H1 (cell line): ENCODE measurements at places on chromosomes 6 and 20. TPM values are rescaled to one million over a fixed set of nuclear protein-coding genes. Genes with fewer than 3 reads are reported as not detected.

SAMD5 gene
- total RNA-seq: 0.04 and 0.08 TPM in 2 replicates

PCK1 gene
- total RNA-seq: not detected in 2 replicates

CNR1 gene
- total RNA-seq: 2.9 and 3.1 TPM in 2 replicates

VGLL2 gene
- total RNA-seq: 0.13 TPM in 1 of 2 replicates, not detected in the other

HRH3 gene
- 4.4 and 4.5 TPM in 2 replicates for total RNA-seq

ZNF165 gene
- 9.3 and 10.2 TPM in 2 replicates for total RNA-seq

ANKRD66 gene
- total RNA-seq: not detected in 2 replicates

GRCh38 chr6:2831392-2831791, 10.3 kb downstream of the SERPINB1 start:
- no peak overlapping the region for H3K4me3 ChIP-seq
- no peak overlapping the region for H3K27ac ChIP-seq
- no peaks in the 10 kb centered on the region for H3K4me1 ChIP-seq
- no peaks in the 10 kb centered on the region for H3K27me3 ChIP-seq
- no peak for DNase-seq
- peaks cover 8% of the 10 kb centered on the region for H3K36me3 ChIP-seq

- H3K27me3 ChIP-seq: no peaks in the 10 kb centered on the region
- no peaks in the 10 kb centered on the region for H3K4me1 ChIP-seq
- no peaks in the 10 kb centered on the region for H3K36me3 ChIP-seq
- no peak overlapping the region for H3K4me3 ChIP-seq
- H3K27ac ChIP-seq: no peak overlapping the region
Measured at GRCh38 chr6:63862486-63863198, 227.0 kb downstream of the PHF3 start.

GRCh38 chr6:87922196-87922946, 125.3 kb upstream of the SPACA1 start:
- DNase-seq: no peak
- H3K4me1 ChIP-seq: no peaks in the 10 kb centered on the region
- H3K27me3 ChIP-seq: no peaks in the 10 kb centered on the region
- no peak overlapping the region for H3K27ac ChIP-seq

GRCh38 chr6:120869397-120869796, 464.9 kb downstream of the TBC1D32 start:
- no peaks in the 10 kb centered on the region for H3K36me3 ChIP-seq
- H3K27me3 ChIP-seq: no peaks in the 10 kb centered on the region
- no peak overlapping the region for H3K4me3 ChIP-seq
- H3K27ac ChIP-seq: no peak overlapping the region

DNA sequence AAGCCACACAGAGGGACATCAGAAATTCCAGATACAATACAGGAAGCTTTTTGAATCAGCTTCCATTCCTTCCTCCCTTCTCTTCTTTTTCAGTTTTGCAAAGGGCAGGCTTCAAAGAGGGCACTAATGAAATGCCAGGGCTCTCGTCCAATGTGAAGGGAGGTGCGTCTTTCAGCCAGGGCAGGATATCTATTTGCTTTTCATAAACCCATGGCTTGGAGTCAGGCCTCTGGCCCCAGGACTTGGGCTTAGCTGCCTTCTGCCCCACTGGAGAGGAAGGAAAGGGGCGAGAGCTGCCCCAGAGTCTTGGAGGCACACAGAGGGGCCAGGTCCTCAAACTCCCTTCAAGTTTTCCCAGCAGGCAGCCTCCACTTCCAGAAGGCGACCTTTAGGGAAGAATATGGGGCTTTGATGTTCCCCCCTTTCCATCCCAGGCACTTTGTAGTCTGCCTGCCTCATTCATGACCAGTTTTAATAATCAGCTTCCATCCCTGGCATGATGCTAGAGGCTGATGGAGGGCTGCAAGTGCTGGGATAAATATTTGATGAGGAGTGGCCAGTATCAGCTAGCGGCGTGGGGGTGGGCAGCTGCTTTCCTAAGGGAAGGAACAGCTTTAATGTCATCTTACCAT, 234.8 kb downstream of the NRN1 start:
- no peak overlapping the region for H3K4me3 ChIP-seq
- no peak for DNase-seq
- H3K27ac ChIP-seq: no peak overlapping the region
- no peaks in the 10 kb centered on the region for H3K4me1 ChIP-seq

DNA sequence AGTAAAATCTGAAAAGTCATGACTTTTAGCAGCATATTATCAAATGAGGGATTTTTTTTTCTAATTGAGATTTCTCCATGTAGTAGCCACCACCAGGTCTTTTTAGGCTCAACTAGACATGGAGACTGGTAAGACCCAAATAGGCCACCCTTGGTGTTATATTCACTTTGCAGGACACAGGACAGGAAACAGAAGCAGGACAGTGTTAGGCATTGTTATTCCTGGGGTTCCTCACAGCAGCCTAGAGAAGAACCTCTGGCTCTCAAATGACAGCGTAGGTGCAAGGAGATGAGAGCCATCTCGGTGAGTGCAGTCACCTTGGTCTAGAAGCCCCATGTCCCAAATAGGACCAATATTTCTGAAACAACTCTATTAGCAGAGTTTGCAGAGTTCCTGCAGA, 19.2 kb upstream of the PBOV1 start:
- H3K36me3 ChIP-seq: no peaks in the 10 kb centered on the region
- no peaks in the 10 kb centered on the region for H3K4me1 ChIP-seq
- H3K27ac ChIP-seq: no peak overlapping the region
- H3K4me3 ChIP-seq: no peak overlapping the region
- no peaks in the 10 kb centered on the region for H3K27me3 ChIP-seq
- DNase-seq: no peak

GRCh38 chr20:20411402-20411801, 43.5 kb downstream of the INSM1 start:
- no peak overlapping the region for H3K27ac ChIP-seq
- peaks cover 18% of the 10 kb centered on the region for H3K4me1 ChIP-seq
- H3K36me3 ChIP-seq: no peaks in the 10 kb centered on the region
- no peak for DNase-seq

GRCh38 chr6:130513770-130514169, 148.0 kb downstream of the TMEM200A start:
- H3K4me3 ChIP-seq: no peak overlapping the region
- DNase-seq: no peak
- no peaks in the 10 kb centered on the region for H3K27me3 ChIP-seq
- no peaks in the 10 kb centered on the region for H3K4me1 ChIP-seq
- H3K27ac ChIP-seq: no peak overlapping the region

DNA sequence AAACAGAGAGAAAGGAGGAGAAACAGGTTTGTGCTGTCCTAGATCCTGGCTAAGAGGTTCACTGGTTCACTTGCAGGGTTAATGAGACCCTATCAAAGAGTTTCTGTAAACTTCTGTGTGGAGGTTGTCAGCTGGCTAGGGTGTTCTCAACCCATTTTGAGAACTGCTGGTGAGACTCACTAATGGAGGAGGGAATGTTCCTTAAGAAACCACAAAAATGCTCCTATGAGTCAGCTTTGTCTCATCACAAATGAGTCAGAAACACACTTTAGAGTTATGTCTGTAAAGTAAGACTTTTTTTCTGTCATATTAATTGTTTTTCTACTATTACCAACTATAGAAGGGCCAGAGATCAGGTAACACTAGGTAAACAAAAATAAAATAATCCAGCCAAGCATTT, 884.4 kb downstream of the PHF3 start:
- H3K4me3 ChIP-seq: no peak overlapping the region
- H3K4me1 ChIP-seq: no peaks in the 10 kb centered on the region
- no peaks in the 10 kb centered on the region for H3K27me3 ChIP-seq
- no peaks in the 10 kb centered on the region for H3K36me3 ChIP-seq
- no peak overlapping the region for H3K27ac ChIP-seq
- DNase-seq: no peak

DNA sequence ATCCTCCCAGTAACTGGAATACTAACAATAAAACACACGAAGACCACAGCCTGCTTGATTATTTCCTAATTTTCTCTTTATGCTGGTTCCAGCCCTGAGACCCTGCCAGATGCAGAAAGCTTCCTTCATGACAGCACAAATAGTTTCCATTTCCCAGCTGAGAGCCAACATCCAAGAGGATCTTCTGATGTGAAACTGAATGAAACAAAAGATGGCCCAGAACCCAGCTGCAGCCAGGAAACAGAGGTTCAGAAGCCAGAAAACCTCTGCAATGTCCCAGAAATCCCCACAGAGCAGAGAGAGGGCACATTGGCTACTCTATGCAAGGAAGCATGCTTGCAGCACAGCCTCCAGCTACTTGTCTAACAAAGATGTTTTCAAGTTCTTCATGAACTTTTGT, 61.8 kb upstream of the PLEKHG1 start:
- H3K4me1 ChIP-seq: no peaks in the 10 kb centered on the region
- DNase-seq: no peak
- no peak overlapping the region for H3K27ac ChIP-seq
- no peak overlapping the region for H3K4me3 ChIP-seq
- no peaks in the 10 kb centered on the region for H3K27me3 ChIP-seq

DNA sequence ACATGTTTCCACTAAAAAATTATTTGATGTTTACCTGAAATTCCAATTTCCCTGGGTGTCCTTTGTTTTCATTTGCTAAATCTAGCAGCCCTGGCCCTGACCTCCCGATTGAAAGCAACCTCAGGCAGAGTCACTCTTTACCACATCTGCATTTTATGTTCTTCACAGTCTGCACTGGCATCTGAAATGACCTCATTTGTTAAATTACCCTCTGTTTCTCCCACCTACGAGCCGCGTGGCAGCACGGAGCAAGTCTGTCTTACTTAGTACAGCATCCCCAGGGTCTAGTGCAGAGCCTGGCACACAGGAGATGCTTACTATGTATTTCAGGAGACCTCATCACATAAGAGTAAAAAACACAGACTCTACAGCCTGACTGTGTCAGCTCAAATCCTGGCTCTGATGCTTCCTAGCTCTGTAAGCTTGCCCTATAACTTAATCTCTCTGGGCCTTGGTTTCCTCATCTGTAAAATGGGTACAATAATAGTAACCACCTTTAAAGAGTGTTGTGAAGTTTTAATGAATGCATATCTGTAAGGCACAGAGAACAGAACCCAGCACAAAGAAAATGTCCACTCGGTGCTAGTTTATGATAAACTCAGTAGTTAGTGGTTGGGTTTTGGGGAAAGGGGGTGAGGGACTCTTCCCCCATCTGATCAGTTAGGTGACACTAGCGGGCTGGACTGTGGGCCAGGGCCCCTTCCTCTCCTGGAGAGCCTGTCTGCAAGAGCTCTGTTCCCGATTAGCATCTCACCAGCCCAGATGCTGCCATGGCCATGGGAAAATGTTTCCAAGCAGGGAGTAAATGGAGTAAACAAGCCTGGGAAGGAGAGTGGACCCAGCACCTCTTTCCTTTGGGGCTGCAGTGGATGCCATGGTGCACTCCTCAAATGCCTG, 88.2 kb downstream of the PREX1 start:
- H3K4me3 ChIP-seq: no peak overlapping the region
- H3K27me3 ChIP-seq: no peaks in the 10 kb centered on the region
- DNase-seq: no peak

DNA sequence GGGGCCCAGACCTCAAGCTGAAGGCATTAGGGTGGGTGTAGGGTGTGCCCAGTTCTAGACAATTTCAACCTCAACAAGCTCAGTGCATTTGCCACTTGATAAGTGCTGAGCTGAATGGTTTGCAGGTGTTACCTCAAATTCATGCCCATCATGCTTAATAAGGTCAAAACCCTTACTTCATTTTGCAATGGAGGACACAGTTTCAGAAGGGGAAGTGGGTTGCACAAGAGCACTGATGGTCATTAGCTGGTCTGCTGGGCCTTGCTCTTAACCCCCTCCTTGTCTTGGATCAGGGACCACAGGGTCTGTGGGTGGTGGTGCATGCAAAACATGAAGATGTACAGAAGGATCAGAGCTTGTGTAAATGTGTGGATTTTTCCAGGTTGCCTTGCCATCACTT, 71.0 kb upstream of the SIRPA start:
- peaks cover 4% of the 10 kb centered on the region for H3K4me1 ChIP-seq
- H3K27me3 ChIP-seq: no peaks in the 10 kb centered on the region
- DNase-seq: no peak
- no peak overlapping the region for H3K27ac ChIP-seq
- no peaks in the 10 kb centered on the region for H3K36me3 ChIP-seq
- H3K4me3 ChIP-seq: no peak overlapping the region

GRCh38 chr6:53679446-53679933, 13.9 kb upstream of the KLHL31 start:
- no peaks in the 10 kb centered on the region for H3K36me3 ChIP-seq
- no peak overlapping the region for H3K27ac ChIP-seq
- DNase-seq: no peak
- H3K4me3 ChIP-seq: no peak overlapping the region
- H3K27me3 ChIP-seq: no peaks in the 10 kb centered on the region

GRCh38 chr6:14811775-14812428, 434.0 kb upstream of the JARID2 start:
- H3K4me1 ChIP-seq: peaks cover 3% of the 10 kb centered on the region
- H3K27ac ChIP-seq: no peak overlapping the region
- no peaks in the 10 kb centered on the region for H3K27me3 ChIP-seq
- no peaks in the 10 kb centered on the region for H3K36me3 ChIP-seq

GRCh38 chr6:39335780-39336545, 13.5 kb upstream of the KCNK16 start:
- no peak for DNase-seq
- H3K27ac ChIP-seq: no peak overlapping the region
- no peaks in the 10 kb centered on the region; the same call in 1 of the 2 replicates for H3K4me1 ChIP-seq
- H3K4me3 ChIP-seq: no peak overlapping the region
- H3K27me3 ChIP-seq: no peaks in the 10 kb centered on the region

GRCh38 chr6:1039746-1040145, 272.2 kb upstream of the FOXQ1 start:
- no peaks in the 10 kb centered on the region for H3K27me3 ChIP-seq
- no peaks in the 10 kb centered on the region for H3K4me1 ChIP-seq
- no peaks in the 10 kb centered on the region for H3K36me3 ChIP-seq
- no peak overlapping the region for H3K4me3 ChIP-seq
- no peak for DNase-seq

- no peak overlapping the region for H3K27ac ChIP-seq
- no peak for DNase-seq
- no peaks in the 10 kb centered on the region for H3K36me3 ChIP-seq
- H3K4me3 ChIP-seq: no peak overlapping the region
- H3K4me1 ChIP-seq: peaks cover 5% of the 10 kb centered on the region
Measured at GRCh38 chr6:11096109-11096508, 2.5 kb downstream of the SMIM13 start.

DNA sequence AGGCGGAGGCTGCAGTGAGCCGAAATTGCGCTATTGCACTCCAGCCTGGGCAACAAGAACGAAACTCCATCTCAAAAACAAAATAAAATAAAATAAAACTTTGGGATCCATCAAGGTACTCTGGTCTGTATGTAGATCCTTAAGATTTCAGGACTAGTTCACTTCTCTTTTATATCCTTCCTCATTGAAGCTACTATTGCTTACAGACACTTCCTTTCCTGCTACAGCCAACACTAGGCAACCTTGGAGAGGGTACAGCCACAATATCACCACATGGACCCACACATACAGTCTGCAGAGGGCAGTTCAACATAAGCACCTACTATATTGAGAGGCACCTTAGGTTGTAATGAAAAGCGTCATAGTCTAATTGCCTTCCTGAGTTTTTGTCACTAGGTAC, 113.3 kb downstream of the ATXN1 start:
- no peaks in the 10 kb centered on the region for H3K27me3 ChIP-seq
- no peak for DNase-seq
- H3K36me3 ChIP-seq: no peaks in the 10 kb centered on the region
- H3K4me1 ChIP-seq: no peaks in the 10 kb centered on the region
- H3K27ac ChIP-seq: no peak overlapping the region

- no peaks in the 10 kb centered on the region for H3K36me3 ChIP-seq
- H3K4me3 ChIP-seq: no peak overlapping the region
- H3K27me3 ChIP-seq: no peaks in the 10 kb centered on the region
- H3K4me1 ChIP-seq: no peaks in the 10 kb centered on the region
- DNase-seq: no peak
- H3K27ac ChIP-seq: no peak overlapping the region
Measured at GRCh38 chr6:50077385-50077784, 27.7 kb upstream of the DEFB112 start.
